ENCODE measurements at places on chromosomes 16 and 17.

DNA sequence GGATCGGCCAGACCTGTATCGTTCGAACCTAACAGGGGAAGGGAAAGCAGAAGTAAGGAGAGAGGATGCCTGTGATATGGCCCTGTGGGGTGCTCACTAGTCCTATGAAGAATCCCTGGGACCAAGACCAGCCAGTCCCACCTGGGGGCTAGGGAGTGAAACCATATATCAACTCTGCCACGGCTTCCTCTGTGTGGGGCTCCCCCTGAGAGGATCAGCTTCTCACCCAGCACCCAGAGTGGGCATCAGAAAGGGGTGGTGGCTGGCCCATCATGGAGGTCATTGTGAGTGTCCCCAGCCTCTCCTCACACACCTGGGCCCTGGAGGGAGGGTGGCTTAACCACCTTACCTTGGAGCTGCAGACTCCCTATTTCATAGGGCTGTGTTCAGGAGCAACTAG lies 30.1 kb upstream of the SREBF1 start:
- DNase-seq: no peak

- no peak for DNase-seq
Measured at GRCh38 chr17:41865596-41865893, 322 bp upstream of the KLHL11 start.

GRCh38 chr16:81487301-81487720 lies 42.7 kb downstream of the CMIP start:
- no peak for DNase-seq

GRCh38 chr17:11996722-11997146 lies 541 bp downstream of the ZNF18 start:
- DNase-seq: no peak

DNA sequence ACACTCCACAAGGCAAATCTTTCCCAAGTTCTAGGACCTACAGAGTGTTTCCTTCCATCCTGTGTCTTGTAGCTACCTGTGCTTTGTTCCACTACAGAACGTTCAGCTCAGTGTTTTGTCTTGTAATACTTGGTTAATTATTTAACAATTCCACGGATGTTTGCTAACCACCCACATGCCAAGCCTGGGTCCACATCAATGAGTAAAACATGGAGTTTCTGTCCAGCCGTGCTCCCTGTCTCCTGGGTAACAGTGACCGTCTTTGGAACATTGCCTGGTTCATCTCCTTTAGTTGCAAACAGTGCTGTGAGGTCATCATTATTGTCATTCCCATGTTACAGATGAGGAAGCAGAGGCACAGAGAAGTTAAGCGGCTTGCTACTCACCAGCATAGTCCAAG lies 41.3 kb downstream of the IRF8 start:
- DNase-seq: no peak

DNA sequence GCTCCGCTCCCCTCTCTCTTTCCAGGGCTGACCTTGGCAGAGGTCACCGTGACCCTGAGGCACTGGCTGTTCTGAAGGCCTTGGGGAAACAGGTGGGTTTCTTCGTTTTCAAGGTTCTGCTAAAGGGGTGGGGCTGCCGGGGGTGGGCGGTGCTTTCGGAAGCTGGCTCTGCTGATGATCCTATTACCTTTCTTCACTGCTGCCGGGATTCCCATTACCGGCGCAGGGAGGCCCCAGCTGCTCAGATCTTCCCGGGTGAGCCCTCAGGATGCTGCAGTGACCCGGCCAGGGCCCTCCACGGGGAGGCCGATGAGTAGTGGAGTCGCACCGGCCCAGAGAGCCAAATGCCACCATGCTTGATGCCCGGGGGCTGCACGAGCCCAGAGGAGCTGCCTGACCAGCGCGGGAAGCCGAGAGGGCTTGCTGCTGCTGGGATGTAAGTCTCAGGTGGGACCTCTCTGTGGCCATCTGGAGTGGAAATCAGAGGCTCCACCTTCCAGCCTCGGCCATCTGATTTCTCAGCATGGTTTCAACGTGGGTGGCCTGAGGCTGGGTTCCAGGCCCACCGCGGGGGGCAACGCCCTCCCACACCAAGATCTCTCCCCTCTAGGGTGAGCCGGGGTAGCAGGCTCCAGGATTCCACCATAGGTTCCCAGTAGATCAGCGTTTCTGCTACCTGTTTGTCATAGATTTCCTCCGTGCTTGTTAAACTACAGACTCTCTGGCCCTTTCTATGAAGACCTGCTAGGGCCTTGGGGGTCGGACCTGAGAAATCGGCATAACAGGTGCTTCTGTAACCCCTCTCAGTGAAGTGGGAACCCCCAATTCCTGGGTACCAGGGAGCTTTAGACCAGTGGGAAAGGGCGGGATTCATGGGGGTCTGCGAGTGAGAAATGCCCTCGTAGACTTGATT lies 21.6 kb upstream of the ADCY7 start:
- DNase-seq: no peak

DNA sequence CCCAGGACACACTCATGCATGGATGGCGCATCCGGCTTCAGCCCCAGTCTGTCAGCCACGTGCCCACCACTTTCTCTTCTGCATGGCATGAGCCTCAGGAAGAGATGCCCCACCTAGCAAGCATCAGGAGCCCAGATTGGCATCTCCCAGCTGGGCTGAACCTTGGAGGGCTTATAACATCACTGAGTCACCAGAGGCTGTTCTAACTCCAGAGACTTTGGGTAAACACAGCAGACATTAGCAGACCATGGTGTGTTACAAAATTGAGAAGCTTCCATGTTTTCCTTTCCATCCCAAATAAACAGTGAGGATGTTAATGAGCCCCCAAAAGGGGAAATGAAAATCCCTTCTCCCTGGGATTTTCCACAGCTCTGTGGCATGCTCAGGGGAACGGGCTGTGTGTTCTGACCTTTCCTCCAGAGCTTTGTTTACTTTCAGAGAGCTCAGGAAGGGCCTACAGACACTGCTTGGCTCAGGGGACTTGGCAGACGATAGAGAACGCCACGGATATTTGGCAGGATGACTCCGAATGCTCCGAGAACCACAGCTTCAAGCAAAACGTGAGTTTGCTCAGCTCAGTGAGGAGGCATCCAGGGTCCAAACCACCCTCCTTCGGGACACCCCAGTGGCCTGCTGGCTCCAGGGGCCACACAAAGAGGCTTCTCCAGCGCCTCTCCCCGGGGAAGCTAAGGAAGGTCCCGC lies 16.5 kb downstream of the GLP2R start:
- no peak for DNase-seq

DNA sequence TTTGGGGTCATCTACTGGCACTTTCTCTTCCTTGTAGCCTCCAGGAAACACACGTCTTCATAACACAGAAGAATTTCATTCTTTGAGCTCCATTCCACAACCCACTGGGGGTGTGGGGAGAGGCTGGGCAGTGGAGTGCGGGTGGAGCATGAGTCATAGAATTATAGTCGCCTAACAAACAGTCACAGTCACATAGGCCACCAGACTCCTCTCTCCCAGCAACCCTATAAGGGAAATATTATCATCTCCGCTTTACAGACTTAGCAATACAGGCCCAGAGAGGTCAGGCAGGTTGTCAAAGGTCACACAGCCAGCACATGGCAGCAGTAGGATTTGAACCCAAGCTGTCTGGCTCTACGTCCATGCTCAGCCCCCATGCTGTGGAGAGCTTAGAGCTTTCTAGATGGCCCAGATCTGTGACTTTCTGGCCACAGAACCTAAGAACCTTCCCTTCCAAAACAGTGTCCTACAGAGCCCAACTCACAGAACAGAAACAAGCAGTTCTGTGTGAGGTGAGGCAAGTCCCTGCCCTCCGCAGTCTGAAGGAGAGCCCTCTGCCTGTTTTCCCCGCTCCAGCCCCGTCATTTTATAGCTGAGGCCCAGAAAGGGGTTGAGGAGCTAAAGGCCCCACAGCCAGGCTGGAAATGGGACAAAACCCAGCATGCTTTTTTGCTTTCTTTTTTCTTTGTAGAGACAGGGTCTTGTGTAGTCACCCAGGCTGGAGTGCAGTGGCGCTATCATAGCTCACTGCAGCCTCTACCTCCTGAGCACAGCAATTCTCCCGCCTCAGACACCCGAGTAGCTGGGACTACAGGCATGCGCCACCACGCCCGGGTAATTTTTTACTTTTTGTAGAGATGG lies 10.7 kb upstream of the LITAF start:
- DNase-seq: no peak

DNA sequence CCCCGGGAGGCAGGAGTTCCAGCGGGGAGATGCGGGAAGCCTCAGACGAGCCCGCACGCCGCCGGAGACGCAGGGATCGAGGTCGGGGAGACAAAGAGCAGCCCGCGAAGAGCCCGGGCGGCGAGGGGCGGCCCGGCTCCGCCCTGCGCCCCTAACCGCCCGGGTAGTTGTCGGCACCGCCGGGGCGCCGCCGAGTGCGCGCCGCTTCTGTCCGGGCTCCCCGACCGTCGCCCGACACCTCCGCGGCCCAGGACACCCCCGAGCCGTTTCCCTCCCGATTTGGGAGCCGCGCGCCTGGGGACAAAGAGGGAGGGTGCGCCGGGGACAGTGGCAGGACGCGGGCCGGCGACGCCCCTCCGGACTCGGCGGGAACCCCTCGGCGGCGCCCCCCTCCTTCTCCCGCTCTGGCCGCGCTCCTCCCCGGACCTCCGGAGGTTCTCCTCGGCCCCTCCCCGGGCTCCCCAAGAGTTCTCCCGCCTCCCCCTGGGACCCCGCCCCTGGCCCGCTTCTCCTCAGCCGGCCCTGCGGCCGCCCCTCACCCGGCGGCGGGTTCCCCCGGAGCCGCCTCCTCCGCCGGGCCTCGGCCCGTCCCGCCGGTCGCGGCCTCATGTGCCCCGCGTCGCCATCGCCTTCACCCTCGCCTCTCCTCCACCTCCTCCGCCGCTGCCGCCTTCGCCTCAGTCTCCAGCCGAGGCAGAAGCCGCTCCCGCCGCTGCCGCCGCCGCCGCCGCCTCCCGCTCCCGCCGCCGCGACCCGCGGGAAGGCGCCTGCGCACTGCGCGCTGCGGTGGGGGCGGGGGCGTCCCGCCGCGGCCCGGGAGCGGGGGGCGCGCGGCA lies at the start of gene GJC1:
GJC1 (minus strand) TSS at position 765 of the 836 bp plus-strand sequence. CDS start 24,470 bp downstream, outside the sequence.
- peak; percentile 5 for DNase-seq

- DNase-seq: no peak
Measured at GRCh38 chr17:10579270-10579669, 29.8 kb upstream of the MYH2 start.

- DNase-seq: no peak
Measured at GRCh38 chr17:9906616-9907015, 1.5 kb upstream of the RCVRN start.

GRCh38 chr16:77564791-77565390 lies 130.1 kb upstream of the ADAMTS18 start:
- DNase-seq: no peak

- DNase-seq: no peak
Measured at GRCh38 chr17:56690441-56691291, 97.2 kb downstream of the NOG start.

- DNase-seq: no peak
Measured at GRCh38 chr17:54153423-54153822, 330.7 kb downstream of the KIF2B start.

DNA sequence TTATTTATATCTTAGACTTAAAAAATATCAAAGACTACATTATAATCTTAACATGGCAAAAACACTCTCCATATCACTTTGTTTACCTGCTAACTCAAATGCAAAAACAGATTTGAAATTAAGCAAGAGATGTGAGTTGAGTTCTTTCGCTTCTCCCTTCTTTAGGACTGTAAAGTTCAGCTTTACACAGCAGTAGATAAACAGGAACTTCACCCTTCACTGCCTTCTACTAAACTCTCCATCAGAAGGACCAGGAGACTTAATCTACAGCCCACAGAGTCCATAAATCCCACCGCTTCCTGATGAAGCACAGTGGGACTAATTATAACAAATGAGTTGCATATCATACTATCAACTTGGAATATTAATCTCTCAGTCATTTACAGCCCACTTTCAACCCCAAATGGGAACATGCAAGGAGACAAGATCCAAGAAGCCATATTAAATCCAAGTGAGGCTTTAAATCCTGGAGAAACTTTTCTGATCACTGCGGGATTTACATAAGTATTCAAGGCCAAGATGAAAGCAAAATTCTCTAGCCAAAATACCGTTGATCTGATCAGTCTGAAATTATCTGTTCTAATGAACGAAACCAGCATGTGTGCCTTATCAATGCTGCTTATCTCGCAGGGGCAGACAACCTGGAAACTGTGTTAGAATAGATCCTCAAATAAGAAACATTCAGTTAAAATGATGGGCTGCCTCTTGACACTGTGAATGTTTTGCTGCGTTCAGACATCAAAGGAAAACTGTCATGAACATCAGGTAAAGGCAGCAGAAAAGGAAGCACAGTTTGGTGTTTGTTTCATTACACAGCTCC lies 1.6 kb downstream of the AMFR start:
- no peak for DNase-seq

- DNase-seq: no peak
Measured at GRCh38 chr16:54654429-54654828, 276.2 kb upstream of the IRX5 start.

DNA sequence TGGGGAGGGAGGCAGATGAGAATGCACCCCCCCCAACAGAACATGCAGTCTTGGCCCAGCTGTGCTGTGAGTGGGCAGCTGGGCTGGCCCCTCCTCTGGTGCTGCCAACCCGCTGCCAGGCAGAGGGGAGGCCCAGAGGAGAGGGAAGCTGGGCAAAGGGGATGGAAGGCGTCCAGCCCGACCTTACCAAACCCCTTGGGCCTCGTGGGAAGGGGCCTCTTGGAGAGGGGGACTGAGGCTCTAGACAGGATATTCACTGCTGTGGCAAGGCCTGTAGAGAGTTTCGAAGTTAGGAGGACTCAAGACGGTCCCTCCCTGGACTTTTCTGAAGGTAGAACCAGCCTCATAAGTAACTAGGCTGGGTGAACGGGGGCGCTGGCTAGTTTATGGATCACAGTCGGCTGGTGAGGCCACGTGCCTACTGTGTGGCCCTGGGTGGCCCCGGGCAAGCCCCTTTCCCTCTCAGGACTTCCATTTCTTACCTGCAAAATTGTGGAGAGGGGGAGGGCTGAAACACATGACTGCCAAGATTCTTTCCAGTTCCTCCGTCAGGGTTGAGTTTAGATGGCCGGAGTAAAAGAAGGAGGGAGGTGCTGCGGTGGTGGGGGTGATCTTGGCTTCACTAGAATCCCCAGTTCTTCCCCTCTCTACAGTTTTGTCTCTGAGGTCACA lies 857 bp upstream of the STAT5A start:
- peak; percentile 25 for DNase-seq

DNA sequence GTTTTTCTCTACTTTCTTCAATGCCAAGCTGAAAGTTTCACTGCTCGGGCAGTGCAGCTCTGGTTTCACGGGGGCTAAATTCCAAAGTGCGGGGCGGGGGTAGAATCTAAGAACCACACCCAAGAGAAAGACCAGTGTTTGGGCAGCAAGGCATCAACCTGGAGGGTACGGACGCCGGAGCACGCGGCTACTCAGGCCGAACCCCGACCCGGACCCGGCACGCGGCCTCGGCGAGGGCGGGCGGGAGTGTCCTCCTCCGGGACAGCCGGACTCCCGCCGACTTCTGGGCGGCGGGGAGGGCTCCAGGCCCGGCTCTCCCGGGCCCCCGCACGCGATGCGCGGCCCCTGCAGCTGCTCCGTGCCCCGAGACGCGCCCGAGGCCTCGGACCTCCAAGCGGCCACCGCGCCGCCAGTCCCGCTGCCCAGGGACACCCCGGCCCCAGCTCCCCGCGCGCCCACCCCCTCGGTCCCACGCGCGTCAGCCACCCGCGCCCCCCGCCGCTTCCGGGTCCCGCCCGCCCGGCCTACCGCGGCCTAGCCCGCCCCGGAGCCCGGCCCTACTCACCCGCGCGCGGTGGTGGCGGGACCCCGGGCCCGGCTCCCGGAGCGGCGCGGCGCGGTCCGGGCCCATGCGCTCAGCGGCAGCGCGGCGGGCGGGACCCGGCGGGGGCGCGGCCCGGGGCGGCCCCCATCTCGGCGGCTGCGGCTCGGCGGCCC lies 561 bp downstream of the AXIN1 start:
- peak; percentile 22 for DNase-seq

Data from activated T-helper 9 cell treated with anti-CD3 and anti-CD28 coated beads, Interleukin-2, amount 50 U/mL, for 16 hours (primary cell).